Mesenteric fat pad (tissue), 1 donor: ENCODE measurements at places on chromosomes 7 and 10. TPM values are rescaled to one million over a fixed set of nuclear protein-coding genes. Genes with fewer than 3 reads are reported as not detected.

FAM131B gene
- total RNA-seq: 1.8 TPM

- DNase-seq: no peak
Measured at GRCh38 chr10:1809139-1809741, 71.9 kb upstream of the ADARB2 start.

FOXP2 gene
- 7.9 TPM for total RNA-seq

DNA sequence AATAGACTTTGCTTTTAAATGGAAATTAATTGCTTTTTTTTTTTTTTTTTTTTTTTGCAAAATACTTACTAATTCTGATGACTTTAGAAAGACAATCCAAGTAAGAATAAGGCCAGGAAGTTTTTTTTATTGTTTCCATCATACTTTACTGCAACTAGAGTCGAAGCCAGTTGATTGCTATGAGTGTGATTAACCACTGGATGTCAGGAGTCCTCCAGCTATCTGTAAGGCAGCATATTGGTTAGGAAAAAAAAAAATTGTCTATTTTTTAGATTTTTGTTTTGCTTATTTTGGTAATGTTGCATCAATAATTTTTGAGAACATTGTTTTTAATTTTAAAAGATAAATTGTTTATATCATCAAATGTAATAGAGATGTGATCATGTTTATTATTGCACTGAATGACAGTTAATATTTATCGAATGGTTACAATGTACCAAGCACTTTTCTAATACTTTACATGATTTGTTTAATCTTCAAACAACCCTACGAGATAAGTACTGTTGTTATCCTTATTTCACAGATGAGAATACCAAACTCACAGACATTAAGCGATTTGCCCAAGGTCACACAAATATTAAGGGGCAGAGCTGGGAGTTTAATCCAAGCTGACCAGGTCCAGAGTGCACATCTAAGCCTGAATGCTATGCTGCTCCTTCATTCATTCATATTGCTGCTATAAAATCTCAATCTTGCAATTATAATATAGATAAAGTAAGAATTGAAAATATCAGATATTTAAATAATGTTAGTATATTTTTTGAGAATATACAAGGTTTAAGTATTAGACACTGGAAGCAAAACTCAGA is 19.9 kb upstream of the LMOD2 start:
- no peak for DNase-seq

DNA sequence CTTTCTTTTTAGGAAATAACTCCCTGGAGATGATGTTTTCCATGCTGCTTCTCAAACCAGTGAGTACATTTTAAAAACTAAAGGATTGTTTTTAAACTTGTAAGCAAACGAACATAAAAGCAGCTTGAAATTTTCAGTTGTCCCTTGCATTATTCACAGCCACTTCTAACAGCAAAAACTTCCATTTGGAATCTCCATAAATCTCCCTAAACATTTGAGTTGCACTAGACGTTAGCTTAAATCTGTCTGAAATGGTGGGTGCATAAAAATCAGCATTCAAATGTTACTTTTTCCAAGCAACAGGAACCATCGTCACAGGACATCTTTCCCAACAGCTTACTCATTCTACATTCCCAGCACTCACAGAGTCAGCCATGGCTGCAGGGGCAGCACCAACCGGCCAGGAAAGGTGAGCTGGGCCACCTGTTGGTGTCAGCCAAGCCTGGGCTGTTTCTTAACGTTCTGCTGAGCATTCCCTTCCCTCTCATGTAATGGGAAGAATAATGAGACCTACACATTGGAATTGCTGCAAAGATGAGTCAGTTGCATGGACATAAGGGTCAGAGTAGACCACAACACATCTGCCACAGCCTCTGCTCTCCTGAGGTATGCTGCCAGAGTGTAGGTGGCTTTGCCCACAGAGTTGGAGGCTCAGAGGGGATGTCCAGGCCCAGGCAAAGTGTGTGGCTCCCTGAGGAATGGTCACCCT is 163.2 kb downstream of the TNS3 start:
- DNase-seq: no peak

DNA sequence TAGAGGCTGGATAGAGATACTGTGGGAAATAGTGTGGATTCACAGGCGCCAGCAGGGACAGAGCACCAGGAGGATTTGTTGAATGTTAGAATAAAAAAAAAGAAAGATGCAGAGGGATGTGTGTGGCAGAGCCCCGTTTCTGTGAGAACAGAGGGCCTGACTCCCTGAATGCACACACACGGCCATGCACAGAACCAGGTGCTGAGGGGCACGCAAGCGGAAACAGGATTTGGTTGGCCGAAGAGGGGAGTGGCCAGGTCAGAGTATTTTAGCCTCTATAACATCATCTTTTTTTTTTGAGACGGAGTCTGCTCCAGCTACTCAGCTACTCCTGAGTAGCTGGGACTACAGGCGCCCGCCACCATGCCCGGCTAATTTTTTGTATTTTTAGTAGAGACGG is 21.9 kb downstream of the IQCE start:
- DNase-seq: no peak

TAS2R41 gene
- total RNA-seq: not detected

DNA sequence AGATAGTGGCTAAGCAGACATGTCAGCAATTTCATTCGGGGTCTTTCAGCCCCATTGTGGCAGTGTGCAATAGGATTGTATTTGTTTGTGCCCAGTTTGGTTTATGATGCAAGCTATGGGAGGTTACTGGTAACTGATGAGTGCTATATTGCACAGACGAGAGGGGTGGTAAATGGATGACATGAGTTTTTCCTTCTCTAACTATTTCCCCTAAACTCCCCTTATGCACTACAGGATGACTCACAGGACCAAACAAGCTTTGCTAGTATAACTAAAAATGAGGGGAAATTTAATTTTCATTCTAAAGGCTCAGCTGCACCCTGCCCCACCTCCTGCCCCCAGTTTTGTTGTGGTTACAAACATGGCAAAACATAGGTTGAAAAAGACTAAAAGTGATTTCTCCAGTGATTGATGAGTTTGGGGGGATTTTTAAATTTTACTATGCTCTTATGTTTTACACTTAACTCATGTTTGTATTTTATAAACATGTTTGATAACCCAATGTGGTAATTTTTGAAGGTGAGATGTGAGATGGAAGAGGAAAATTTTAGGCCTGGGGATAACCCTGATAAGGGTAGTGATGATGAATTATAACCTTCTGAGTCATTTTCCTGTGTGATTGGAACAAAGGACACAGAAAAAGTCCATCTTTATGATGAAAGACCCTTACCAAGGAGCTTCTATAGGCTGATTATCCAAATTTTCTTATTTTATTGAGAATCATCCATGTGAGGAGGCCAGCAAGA is 60.8 kb upstream of the NAMPT start:
- DNase-seq: no peak

FGF8 gene
- not detected for total RNA-seq

DNA sequence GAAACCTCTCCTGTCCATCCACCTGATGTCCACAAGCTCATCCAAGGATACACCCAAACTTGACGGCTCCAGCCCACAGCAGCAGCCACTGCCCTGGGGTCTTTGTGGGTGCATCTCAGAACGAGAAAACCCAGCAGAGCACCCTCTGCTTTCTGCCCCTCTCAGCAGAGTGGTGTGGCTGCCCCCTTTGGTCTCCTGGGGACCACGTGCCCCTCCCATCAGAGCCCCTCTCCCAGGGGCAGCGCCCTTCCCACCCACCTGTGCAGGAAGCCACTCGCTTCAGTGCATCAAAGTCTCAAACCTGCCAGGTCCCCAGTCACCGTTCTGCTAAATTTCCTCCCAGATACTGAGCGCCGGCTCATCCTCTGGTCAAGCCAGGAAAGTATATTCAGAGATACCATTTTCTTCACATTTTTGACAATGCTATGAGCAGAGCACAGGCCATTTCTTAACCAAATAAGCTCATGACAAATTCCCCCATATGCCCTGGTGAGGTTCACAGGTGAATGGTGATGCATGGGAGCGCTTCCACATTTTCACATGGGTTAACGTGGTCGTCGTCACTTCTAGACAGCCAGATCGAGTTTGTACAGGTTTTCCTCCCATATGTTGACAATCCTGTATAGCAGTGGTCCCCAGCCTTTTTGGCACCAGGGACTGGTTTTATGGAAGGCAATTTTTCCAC is 32.4 kb downstream of the CAMK2B start:
- DNase-seq: peak; percentile 67

GPNMB gene
- total RNA-seq: 183 TPM

- DNase-seq: no peak
Measured at GRCh38 chr7:106504645-106505044, 156.3 kb downstream of the CCDC71L start.

- DNase-seq: no peak
Measured at GRCh38 chr10:113061557-113061956, 111.5 kb downstream of the TCF7L2 start.

- no peak for DNase-seq
Measured at GRCh38 chr7:135672560-135673359, 10.4 kb downstream of the STMP1 start.

DNA sequence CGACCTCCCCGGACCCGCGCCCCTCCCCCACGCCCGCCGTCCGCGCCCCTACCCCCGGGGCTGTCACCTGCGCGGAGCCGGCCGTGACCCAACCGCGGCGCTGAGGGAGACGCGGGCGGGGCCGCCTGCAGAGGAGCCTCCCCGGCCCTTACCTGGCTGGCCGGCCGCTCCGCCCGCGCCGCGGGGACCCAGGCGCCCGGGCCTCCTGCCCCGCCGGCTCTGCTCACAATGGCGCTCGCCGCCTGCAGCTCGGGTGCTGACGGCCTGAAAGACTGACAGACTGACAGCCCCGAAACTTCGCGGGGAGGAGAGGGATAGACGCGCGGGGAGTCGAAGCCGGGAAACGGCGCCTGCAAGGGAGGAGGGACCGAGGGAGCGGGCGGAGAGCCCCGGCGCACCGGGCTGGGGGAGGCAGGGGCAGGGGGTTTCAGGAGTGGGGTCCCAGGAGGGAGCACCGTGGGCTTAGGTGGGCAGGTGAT is 393 bp downstream of the ZNF467 start:
- no peak for DNase-seq

KLLN gene
- total RNA-seq: 2.2 TPM

CNPY1 gene
- not detected for total RNA-seq

- no peak for DNase-seq
Measured at GRCh38 chr7:131689662-131690234, 133.3 kb upstream of the PODXL start.

PALD1 gene
- total RNA-seq: 7.6 TPM

DNA sequence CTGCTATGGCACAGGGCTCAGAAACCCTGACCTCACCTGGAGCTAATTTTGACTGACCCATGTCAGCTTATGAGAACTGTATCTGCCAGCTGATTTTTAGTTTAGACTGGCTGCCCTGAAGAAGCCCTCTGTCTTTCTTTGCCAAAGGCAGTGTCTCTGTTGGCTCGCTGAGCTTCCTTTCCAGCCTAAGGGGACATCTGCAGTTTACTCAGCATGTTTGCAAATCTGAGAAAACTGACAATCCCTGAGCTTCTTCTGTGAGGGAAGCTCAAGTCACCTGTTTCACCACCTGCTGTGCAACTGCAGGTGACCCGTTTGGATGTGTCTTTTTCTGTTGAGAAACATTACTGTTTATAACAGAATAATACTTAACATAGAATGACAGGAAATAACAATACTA is 46.0 kb downstream of the PRKAR2B start:
- DNase-seq: no peak

GRCh38 chr7:47028284-47028683 is 553.6 kb downstream of the TNS3 start:
- DNase-seq: no peak

DNA sequence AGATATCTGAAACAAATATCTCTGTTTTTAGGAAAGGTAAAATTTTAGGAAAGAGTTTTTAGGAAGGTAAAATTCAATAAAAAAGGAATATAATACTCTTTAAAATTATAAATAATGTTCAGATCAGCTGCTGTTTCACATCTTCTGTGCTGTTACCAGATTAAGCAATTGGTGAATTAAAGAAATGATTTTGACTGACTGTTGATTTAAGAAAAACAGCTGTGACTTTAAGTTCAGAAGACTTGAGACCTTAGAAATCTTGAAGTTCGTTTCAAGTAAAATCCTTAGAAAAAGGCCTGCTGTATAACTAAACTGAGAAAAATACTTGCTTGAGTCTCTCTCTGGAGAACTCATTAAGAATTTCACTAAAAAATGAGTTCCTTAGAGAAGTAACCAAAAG is 250.6 kb downstream of the DOCK4 start:
- no peak for DNase-seq

CPA2 gene
- total RNA-seq: 2.2 TPM

SCRN1 gene
- 36.9 TPM for total RNA-seq

HELLS gene
- 1.9 TPM for total RNA-seq

DNA sequence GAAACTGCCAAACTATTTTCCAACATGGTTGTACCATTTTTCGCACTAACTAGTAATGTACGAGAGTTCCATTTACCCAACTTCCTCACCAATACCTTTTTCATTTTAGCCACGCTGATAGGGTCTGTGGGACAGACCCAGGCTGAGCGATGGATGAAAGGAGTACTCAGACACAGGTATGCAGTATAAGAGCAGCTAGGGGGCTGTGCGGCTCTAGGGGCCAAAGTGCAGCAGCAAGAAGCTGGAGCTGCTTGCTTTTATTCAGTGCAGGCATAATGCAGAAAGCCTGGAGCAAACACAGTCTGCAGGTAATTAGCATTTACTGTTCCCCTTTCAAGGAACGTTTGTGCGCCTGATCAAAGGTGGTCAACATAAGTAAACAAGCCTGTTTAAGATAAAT is 21.0 kb downstream of the UCMA start:
- DNase-seq: peak; percentile 33

- no peak for DNase-seq
Measured at GRCh38 chr10:118927321-118927720, 102.2 kb upstream of the NANOS1 start.

DNA sequence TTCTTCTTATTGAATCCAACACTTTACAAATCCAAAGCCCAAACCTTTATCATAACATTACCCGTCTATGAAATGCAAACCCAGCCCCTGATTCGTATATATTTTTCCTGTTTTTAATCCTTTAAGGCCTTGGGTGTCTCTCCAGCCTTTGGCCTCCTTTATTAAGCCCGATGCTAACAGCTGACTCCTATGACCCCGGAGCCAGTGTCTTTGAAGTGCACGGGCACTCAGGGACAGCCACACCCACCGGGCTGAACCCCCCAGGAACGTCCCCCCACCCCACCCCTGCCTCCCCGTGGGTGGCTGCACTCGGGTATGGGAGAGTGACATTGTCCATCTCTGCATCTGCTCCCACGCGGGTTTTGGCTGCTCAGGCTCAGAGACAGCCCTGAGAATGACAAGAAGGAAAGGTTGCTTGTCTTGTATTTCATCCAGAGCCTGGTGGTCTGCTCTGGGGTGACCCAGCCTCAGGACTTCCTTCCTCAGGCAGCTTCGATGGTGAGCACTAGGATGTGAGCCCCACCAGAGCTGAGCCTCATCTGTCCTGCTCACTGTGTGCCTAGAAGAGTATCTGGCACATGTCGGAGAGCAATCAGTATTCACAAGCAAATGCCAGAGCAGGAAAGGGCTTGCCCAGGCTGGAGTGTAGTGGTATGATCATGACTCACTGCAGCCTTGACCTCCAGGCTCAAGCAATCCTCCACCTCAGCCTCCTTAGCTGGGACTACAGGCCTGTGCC is 210.4 kb downstream of the SKIDA1 start:
- DNase-seq: no peak

- DNase-seq: no peak
Measured at GRCh38 chr7:80499350-80499953, 12.4 kb downstream of the GNAT3 start.

GRCh38 chr7:73817121-73817520 is 13.7 kb upstream of the CLDN4 start:
- no peak for DNase-seq
